ENCODE measurements at places on chromosomes 5 and 9.

GRCh38 chr5:115396688-115397087 is 100.2 kb upstream of the CCDC112 start:
- no peak for DNase-seq

- no peak for DNase-seq
Observed at GRCh38 chr5:151216781-151217180, 7.1 kb downstream of the CCDC69 start.

DNA sequence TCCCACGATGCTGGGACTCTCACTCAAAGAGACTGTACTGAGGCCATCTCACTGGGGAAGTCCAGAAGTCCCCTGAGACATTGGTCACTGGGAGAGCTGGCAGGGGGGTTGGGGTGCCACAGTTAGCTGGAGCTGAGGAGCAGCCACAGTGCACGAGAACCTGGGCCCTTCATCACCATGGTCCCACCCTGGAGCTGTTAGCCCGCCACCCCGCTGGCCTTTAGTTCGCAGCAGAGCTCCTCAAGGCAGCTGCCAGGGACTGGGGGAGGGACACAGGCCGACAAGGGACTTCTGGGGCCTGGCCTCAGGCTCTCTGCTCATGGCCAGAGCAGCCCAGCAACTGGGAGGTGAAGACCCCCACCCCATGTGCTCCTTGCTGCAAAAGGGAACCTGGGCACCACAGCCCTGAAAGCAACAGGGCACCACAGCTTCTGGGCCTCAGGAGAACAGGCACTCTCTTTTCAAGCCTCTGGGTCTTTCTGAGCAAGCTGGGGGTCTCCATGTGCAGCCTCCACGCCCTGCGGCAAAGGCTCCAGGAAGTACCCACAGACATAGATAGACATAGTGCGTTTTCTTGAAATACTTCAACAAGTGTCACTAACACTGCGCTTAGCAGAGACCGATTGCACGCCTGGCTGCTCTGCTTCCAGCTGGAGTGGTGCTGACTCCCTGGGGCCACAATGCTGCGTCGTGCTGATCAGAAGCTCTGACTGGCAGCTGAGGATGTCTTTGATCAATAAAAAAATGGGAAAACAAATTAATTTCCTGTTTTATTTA is 46.0 kb downstream of the VAV2 start:
- DNase-seq: no peak

GRCh38 chr5:170591054-170591453 is 87.2 kb downstream of the KCNIP1 start:
- no peak for DNase-seq

DNA sequence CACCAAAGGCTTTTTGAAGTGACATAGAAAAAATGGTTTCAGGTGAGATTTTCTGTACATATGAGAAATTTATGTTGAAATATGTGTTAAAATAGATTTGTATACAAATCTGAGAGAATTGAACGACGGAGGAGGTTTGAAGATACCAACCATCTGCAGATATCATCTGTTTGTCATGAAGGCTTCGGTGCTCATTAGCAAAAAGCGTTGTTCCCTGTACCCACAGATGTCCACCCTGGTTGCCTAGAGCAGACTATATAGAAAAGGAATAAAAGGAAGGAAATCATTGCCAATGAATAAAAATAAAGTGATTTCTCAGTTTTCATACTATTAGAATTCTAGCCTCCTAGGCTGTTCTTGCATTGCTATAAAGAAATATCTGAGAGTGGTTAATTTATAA is 2262.8 kb upstream of the ACO1 start:
- DNase-seq: no peak

DNA sequence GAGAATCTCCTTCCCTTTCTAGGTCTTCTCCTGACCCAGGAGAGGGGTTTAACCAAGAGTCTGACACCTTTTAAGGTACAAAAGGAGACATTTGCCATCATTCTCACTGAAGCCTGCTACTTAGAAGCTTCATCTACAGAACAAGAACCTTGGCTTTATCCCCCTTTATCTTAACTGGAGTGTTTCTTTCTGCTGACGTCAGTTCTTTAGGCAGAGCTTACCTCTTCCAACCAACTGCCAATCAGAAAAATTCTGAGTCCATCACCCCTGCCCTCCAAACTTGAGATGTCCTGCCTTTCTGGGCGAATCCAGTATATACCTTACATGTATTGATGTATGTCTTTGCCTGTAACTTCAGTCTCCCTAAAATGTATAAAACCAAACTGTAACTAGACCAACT is 37.2 kb downstream of the PLEKHG4B start:
- DNase-seq: no peak

DNA sequence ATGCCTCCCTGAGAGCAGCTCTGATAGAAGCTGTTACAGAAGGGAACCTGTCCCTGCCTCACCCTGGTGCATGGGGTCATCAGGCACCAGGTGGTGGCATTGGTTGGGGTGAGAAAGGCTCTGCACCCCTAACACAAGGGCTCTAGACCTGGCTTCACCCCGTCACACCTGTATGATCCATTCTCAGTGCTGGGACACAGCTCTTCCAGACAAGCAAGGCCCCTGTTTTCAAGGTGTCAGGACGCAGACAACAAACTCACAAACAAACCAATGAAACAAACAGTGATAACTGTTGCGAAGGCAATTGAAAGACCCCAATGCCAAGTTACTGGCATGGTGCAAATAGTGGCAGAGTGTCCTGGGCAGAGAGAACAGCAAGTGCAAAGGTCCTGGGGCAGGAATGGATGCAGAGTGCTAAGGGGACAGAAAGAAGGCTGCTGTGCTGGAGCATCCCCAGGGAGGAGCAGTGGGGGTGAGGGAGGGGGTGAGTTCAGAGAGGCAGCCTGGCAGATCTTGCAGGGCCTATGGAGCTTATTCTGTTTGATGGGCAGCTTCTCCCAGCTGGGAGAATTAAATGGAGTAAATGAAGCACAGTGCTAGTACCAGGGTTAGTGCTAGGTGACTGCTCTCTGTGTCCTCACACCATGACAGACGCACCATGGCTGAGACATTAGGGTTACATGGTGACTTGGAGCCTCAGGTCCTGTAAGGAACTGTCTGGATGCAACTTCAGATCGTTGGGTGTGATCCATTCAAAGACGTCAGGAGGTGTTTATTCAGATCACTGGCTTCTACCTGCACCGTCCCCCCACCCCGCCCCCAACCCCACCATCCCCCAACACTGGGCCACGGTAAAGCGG is 67.9 kb upstream of the UNC5A start:
- DNase-seq: peak; percentile 52

DNA sequence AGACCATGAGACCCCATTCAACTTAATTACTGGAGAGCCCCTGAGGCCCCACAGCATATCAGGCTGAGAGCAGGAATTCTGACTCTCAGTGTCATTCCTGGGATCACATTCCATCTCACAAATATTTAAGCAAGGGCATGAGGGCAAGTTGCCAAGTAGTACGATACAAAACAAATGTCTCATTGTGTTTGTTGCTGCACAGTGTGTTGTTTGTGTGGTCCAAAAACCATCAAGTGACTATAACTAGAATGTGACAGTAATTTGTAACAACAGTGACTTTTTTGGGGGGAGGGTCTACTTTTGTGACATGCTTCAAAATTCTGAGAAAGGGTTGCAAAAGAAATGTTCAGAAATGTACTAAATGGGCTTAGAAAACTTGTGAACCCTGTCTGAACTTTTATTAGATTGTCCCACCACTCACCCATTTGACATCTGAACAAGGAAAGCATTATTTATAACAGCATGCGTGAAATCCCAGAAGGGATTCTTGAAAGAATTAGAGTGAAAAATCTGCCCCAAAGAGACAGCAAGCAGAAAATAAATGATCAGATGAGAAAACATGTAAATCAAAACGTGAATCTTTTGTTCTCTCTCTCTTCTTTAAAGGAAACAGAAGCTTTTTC is 347.0 kb downstream of the NTRK2 start:
- no peak for DNase-seq

- no peak for DNase-seq
Observed at GRCh38 chr5:73948720-73949119, 322.7 kb downstream of the ARHGEF28 start.

DNA sequence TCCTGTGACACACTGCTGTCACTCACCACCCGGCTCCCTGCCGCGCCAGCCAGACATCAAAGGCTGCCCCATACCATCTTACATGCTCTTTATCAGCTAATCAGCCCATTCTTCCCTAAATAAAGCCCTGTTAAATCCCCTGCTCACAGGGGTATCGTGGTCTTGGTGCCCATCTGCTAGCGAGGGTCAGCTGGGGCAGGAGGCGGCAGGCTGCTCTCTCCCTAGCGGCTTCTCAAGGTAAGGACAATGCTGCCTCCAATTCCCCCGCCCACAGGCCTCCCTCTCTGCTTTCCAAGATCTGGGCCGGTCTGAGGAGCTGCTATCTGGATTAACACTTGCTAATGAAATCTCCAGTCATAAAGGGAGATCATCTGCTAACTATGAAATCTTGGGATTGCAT is 26.8 kb downstream of the BARHL1 start:
- DNase-seq: no peak

DNA sequence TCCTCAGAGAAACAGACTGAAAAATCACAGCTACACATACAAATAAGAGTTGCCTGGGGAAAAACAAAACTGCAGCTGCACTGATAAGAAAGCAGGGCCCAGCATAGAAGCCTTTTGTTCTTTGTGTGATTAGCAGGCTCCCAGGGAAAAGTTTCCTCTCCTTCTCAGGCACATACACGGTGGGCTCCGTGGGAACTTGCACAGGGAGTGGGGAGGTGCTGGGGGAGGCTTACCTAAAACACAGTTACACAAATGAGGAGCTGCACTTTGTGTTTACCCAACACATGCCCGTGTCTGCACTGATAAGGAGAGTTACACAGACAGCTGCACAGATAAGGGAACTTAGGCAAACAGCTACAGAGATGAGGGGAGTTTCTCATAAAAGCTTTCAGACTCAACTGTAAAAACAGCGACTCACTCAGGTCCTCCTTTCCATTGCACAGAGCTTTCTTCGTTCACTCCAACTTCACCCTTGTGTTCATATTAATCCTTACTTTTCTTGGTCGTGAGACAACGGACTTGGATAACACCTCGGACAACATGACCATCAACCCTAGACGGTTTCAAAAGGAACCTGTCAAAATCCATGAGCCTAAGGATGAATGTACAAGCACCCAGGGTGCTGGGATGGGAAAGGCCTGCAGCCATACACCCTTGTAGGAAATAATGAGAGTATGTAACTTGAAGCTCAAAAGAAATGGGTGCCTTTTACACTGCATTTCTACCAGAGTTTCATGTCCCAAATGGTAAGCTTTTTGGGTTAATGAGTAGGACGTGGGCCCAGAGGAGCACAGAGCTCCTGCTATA is 50.8 kb downstream of the SERINC5 start:
- no peak for DNase-seq

DNA sequence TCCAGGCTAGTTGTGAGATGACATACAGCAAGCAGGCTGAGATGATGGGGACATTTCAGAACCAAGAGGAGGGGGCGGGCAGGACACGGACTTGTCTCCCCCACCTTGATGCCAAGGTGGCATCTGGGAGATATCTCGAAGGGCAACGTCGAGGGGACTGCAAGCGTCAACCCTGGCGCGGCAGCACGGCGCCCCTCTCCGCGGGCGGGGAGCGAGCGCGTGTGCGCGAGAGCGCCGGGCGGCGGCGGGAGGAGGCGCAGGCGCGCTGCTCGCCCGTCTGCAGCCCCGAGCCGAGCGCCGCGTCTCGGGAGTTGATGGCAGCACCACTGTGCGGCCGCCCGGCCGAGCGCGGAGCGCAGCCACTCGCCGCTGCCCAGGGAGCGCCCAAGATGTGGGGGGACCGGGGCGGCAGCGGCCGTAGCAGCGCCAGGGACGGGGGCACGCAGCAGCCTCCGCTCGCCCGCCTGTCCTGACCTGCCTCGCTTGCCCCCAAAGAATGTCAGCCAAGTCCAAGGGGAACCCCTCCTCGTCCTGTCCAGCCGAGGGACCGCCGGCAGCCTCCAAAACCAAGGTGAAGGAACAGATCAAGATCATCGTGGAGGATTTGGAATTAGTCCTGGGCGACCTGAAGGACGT is at the start of gene PRR16:
Gene PRR16, plus strand, starts transcription at position 310 of the 636 bp plus-strand sequence.
- no peak for DNase-seq

DNA sequence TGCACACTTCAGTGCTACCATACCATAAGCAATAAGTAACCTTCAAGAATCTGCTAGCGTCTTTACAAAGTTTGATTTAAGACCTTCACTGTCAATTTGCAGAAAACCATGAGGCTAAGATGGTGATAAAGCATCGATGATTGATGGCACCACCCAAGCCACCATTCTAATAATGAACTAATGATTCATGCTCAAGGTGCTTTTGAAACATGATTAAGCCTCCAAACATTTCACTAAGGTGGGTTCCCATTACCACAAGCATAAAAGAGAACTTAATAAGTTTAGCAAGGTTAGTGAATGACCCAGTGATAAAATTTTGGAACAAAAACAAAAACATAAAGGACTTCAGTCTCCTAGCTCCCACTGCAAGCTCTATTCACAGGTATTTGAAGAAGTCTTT is 214.7 kb downstream of the FBXL17 start:
- no peak for DNase-seq

Data from vagina (tissue), 2 donors.